ENCODE measurements at places on chromosomes 16 and 17. TPM values are rescaled to one million over a fixed set of nuclear protein-coding genes. Genes with fewer than 3 reads are reported as not detected.

Gene OTOP2
- total RNA-seq, result not detected

Gene KRT222
- total RNA-seq, result 0.33 TPM

Gene ZNHIT3
- total RNA-seq, result 29.1 TPM

Gene CSH1
- total RNA-seq, result not detected

Gene ANKRD13B
- 6.3 TPM for total RNA-seq

Gene LRRC46
- under 0.01 TPM for total RNA-seq

Gene C1QTNF8
- not detected for total RNA-seq

Gene FXR2
- total RNA-seq, result 39.8 TPM

All from fibroblast of lung (primary cell).